ENCODE measurements at places on chromosomes 12 and 14.

DNA sequence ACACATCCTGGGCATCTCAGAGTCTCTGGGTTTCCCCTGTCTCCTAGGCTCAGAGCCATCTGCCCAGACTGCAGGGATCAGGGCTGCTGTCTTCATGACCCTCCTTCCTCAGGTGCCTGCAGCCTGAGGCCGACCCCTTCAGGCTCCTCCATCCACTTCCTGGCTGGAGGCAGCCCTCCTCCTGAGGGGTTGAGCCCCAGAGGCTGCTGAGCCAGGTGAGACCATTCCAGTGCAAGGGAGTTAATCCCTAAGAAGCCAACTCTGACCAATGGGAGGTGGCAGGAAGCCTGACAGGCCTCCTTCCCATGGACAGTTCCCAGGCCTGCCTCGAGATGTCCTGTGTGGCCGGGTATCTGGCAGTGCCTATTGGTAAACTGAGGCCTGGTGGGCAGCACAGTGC lies 8.4 kb upstream of the PPP4R4 start:
- DNase-seq = no peak

GRCh38 chr14:39563361-39563760 lies 131.1 kb upstream of the FBXO33 start:
- DNase-seq = no peak

DNA sequence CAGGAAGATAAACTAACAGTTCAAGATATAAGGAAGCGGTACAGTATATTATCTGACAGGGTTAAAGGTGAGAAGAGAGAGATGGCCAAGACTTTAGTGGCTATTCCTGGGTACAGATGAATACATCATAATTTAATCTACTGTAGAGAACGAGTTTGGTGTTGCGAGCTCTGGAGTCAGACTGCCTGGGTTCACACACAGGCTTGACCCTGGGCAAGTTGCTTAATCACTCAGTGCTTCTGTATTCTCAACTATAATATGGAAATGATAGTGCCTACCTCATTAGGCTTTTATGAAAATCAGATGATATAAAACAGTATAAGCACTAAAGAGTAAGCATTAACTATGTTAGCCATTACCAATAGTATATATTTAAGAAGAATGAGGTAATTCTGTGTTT lies 3.5 kb downstream of the PPM1H start:
- DNase-seq = no peak

- DNase-seq = no peak
These were observed 431.5 kb upstream of the OR4E1 start for GRCh38 chr14:22105006-22105623.

DNA sequence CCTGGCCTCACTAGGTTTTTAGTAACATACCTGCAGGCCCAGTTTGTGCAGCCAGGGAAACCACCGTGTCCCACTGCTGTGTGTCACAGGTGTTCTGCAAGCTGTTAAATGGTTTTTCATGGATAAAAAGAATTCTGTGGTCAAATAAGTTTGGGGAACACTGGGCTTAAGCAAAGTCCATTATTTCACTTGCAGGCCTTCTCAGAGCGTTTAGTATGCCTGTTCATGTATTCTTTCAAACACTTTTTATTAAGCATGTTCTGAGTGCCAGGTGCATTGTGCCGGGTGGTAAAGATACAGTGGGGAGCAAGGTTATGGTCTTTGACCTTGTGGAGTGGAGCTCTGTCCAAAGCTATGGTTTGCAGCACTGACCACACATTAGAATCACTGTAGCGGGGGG lies 7.4 kb downstream of the RNFT2 start:
- no peak for DNase-seq

DNA sequence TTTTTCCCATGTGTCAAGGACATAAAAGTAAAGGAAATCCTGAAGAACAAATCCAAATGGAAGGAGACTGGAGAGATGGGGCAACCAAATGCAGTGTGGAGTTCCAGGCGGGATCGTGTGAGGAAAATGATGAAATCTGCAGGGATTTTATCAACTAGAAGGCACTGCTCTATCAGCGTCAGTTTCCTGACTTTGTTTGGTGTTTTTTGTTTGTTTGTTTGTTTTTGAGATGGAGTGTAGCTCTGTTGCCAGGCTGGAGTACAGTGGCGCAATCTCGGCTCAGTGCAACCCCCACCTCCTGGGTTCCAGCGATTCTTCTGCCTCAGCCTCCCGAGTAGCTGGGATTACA lies 43.3 kb upstream of the GPR132 start:
- DNase-seq = no peak
